ENCODE measurements at places on chromosomes 3 and 15. TPM values are rescaled to one million over a fixed set of nuclear protein-coding genes. Genes with fewer than 3 reads are reported as not detected.

The HOMER2 gene
- total RNA-seq = 48.8 TPM

The GALNT15 gene
- total RNA-seq = not detected

The PRR20G gene
- total RNA-seq = not detected

The FBXW12 gene
- total RNA-seq = not detected

The PRICKLE2 gene
- 2.5 TPM for total RNA-seq

The MNS1 gene
- 3.1 TPM for total RNA-seq

The LDHAL6B gene
- not detected for total RNA-seq

The AGBL1 gene
- not detected for total RNA-seq

The MAP1A gene
- total RNA-seq = 0.72 TPM

GRCh38 chr15:88174571-88174970, 82.0 kb downstream of the NTRK3 start:
- no peak for DNase-seq

- DNase-seq = no peak
Observed at GRCh38 chr3:16842272-16843270, 42.2 kb upstream of the PLCL2 start.

DNA sequence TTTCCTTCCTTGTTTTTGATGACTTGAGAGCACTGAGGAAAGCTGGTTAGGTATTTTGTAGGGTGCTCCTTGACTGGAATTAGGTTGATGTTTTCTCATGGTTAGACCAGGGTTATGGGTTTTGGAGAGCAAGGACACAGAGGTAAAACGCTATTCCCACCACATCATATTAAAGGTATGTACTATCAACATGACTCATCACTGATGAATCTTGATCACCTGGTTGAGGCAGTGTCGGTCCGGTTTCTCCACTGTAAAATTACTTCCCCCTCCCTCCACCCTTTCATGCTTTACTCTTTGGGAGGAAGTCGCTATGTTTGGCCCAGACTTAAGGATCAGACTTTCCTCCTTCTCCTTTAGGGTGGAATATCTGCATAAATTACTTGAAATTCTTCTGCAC, 201.6 kb downstream of the EDEM1 start:
- peak; percentile 63 for DNase-seq

- no peak for DNase-seq
Observed at GRCh38 chr15:25710184-25710583, 152.9 kb downstream of the ATP10A start.

- no peak for DNase-seq
Observed at GRCh38 chr15:87767516-87767915, 489.0 kb downstream of the NTRK3 start.

DNA sequence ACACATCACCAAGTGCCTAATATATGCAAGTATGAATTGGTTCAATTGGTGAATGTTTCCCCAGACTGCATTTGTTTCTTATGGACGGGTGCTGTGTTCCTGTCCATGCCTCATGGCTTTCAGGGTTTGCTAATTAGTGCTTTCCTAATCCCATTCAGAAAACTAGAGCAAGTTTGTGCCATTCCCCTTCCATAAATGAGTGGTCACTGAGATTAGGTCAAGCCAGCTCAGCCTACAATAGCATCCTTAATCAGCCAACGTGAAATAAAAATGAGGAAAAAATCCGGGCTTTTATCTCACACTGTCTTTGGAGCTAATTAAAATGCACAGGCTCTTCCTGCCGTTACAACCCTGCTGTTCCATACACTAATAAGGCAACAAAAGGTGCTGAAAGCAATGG, 788.8 kb downstream of the ROBO1 start:
- no peak for DNase-seq

- DNase-seq = no peak
Observed at GRCh38 chr15:69346112-69346511, 47.4 kb downstream of the PAQR5 start.

GRCh38 chr15:70414626-70415025, 316.9 kb upstream of the TLE3 start:
- DNase-seq = no peak

DNA sequence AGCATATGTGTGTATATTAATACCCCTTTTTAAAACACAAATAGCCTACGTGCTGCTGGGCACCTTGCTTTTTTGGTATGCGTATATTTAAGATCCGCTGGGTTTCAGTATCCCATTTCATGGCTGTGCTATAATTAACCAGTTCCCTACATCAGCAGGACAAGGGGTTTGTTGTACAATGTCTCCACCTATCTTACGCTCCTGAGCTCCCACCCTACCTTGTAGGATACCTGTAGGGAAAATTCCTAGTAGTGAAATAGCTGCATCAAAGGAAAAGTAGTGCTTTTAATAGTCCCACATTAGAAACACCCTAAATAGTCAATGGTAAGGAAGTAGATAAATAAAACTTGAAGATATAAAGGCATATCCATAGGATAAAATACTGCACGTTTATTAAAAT, 1.4 kb downstream of the MAP6D1 start:
- DNase-seq = no peak

DNA sequence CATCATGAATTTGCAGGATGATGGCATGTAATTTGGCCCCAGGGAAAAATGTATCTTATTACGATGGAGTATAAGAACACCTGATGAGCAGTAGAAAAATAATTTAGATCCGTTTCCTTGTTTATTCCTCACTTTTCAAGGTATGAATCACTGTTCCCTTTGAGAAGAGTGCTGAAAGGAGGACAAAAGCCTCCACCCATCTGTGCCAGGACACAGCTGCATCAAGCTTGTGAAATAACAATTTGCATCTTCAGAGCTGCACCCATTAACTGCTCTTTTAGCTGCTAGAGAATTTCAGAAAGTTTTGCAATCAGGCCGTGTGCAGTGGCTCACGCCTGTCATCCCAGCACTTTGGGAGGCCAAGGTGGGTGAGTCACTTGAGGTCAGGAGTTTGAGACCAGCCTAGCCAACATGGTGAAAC, 9.6 kb downstream of the CLDND1 start:
- peak; percentile 74 for DNase-seq

- DNase-seq = no peak
Observed at GRCh38 chr3:72279631-72280041, 494.7 kb upstream of the PROK2 start.

GRCh38 chr3:10330319-10330718, 9.4 kb upstream of the SEC13 start:
- no peak for DNase-seq

GRCh38 chr3:124605781-124606579, 124.3 kb upstream of the UMPS start:
- no peak for DNase-seq

GRCh38 chr3:60440869-60441268, 810.4 kb downstream of the FHIT start:
- no peak for DNase-seq

GRCh38 chr15:40936234-40936708, 7.1 kb downstream of the DLL4 start:
- DNase-seq = no peak

DNA sequence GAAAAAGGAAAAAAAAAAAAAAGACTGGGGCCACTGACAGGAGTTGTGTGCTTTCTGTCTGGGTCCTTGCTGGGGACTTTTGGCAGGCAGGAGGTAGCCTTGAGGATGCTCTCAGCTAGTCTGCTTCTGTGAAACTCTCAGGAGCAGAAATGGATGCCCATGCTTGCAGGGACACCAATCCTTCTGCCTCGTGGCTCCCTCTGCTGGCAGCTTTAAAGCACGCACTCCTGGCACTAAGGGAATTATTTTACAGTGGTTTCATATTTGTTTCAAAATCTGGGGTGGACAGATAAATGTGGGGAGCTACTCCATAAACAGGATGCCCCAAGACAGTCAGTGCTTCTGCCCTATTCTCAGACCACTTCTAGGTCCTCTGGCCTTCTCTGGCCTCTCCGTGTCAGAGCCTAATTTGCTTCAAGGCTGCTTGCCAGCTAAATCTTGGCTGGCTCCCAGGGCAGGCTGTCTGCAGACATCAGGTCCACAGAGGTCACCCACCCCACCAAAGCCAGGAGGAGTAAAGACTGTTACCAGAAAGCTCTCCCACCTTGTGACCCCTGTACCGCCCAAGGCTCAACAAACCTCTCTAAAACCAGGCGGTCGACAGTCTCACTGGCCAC, 17.1 kb downstream of the TRAIP start:
- DNase-seq = no peak

GRCh38 chr3:100114413-100115030, at the start of gene FILIP1L:
Gene FILIP1L (minus strand): TSS chr3:100114501.
- no peak for DNase-seq

DNA sequence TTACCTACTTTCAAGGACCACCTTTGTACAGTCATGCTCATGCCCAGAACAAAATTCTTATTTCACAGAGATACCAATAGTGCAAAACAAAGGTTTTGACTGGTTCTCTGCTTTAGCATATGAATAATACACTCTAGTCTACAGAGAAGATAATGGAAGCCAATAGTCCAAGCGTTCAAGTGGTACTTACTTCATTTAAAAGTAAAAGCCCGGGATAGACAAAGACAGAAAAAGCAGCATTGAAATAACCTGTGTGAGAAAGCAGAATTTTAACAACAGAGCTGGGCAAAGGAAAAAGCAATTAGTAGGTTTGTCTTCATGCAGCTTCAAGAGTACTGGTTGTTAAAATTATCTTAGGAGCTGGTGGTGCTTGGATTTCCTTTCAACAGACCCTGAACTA, 848.3 kb downstream of the FHIT start:
- DNase-seq = no peak

DNA sequence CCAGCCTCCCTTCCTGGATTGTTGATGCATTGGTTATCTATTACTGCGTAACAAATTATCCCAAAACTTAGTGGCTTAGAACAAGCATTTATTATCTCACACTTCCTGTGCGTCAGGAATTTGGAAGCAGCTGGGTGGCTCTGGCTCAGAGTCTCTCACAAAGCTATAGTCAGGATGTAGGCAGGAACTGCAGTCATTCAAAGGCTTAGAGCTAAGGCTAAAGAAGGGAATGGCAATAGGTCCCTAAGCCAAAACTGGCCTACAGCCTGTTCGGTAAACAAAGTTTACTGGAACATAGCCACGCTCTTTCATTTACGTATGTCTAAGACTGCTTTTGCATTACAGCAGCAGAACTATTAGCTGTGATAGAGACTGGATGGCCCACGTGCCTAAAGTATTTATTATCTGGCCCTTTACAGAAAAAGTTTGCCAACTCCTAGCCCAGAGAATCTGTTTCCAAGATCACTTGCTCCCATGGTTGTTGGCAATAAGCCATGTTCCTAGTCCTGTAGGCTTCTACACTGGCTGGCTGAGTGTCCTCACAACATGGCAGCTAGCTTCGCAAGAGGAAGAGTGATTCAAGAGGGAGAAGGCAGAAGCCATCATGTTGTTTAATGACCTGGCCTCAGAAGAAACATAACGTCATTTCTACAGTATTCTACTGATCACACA, 132.4 kb downstream of the SNRK start:
- peak; percentile 93 for DNase-seq

- no peak for DNase-seq
Observed at GRCh38 chr3:109098079-109098644, 19.8 kb downstream of the MORC1 start.

GRCh38 chr3:141949399-141949798, 73.0 kb downstream of the ATP1B3 start:
- no peak for DNase-seq

- no peak for DNase-seq
Observed at GRCh38 chr15:29066838-29067237, 181.1 kb downstream of the APBA2 start.

DNA sequence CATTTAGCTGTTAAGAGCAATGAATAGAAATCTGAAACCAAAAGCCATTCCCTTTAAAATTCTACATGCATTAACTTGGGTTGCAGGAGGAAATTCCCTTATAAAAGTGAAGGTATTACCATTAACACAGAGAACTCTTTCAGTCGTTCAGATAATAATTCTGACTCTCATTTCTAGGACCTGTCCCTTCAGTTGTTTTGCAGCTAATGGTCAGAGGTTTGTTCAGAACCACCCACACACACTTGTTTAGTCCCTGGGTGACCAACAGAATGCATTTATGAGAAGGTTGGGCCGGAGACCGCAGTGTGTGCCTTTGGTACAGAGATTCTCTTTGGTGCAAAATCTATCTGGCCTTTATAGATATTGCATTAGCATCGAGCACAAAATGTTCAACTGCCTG, 492.5 kb downstream of the NLGN1 start:
- DNase-seq = no peak

DNA sequence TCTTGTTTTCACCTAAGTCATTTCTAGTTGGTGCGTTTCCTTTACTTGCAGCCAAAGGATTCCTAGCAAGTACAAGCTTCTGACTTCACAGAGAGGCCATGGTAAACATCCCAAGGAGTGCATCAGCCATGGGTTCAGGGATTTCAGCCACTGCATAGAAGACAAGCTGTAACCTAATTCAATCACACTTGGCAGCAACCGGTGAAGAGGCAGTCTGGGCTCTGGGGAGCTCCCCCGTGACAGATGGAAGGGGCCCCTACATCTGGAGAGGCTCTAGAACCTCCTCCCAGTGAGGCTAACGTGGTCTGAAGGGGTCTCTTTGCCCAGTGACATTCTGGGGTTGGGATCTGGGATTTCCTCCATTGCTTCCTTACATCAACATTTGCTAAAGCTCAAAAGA, 8.4 kb upstream of the SNRPA1 start:
- no peak for DNase-seq

GRCh38 chr3:171262431-171262830, 197.8 kb downstream of the TNIK start:
- no peak for DNase-seq

DNA sequence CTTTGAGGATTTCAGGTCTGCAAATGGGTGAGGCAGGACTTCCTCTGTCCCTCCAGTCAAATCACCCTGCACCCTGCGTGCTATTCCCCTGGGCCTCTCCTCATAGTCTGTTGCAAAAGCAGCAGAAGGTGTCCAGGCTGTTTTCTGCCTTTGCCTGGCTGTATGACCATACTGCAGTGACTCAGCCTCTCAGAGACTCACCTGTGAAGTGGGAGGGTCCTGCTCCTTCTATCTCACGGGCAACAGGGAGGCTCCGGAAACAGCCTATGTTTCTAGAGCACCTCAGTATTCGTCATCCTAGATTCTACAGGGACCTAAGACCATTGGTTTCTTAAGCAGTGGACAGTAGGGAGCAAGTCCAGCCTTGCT, 216.4 kb downstream of the TLE3 start:
- DNase-seq = no peak

- no peak for DNase-seq
Observed at GRCh38 chr15:51849860-51850259, 20.4 kb downstream of the TMOD3 start.

GRCh38 chr3:40930131-40930538, 269.2 kb upstream of the CTNNB1 start:
- no peak for DNase-seq

DNA sequence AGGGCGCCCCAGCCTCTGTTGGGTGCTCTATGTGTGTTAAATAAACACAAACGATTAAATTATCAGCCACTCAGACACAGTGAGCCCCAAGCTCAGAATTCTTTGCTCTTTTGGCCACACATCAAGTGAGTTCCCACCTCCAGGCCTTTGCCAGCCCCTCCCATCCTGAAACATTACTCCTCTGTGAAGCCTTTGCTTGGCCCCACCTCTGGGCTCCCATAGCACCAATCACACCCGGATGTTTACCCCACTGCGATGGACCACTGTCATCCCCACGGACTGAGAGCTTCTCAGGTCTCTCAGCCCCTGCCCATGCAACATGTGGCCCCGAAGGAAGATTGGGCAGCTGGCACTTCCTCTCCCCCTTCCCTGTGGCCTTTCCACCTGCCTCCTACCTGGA, 85.1 kb downstream of the NUP210 start:
- DNase-seq = no peak

- DNase-seq = no peak
Observed at GRCh38 chr3:151305775-151306151, 10.9 kb downstream of the GPR87 start.
